ENCODE measurements at places on chromosomes 5 and 9.

DNA sequence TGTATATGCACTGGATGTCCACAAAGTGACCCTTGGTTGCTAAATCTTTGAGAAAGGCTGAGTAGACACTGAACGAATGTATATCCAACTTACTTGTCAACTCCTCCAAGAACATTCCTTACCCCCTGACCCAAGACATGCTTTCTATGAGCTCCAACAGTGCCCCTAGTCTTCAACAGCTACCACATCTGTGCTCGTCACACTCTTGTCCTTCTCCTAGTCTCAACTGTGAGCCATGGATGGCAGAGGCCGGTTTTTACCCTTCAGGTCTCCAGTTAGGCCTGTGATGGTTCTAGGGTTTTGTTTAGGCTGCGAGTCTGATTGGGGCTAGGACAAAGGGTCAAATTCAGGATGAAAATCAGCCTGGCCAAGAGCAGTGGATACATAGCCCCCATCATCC, 19.0 kb upstream of the GPX3 start:
- no peak for DNase-seq

DNA sequence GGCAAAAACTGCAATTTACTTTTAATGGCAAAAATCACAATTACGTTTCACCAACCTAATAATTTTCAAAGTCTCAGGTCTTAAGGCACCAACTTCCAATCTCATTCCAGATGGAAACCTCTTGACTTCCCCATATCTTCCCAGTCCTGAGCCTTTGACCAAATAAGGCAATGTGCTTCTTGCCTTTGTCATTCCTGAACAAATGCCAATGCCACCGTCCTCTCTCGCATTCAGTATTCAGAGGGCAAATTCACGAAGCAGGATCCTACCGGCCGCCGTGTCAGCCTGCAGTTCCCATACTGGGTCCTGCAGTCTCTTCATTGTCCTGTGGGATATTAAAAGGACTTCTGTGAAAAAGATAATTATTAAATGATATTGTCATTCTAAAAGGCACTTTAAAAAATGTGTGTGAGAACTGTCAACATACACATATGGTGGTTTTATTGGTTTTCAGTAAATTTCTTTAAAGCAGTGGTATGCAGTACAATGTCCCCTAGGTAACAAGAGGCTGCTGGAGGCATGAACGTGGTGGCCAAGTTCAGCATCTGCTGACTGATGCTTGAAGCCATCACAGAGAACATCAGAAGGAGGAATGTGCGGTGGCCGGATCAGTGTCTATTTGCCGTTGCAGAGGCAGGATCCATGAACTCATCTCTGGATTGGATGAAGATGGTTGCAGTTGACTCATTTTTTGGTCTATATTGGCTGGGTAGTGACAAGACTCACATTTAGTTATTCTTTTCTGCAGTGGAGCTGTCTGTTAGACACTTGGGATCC, 101.4 kb upstream of the IRX4 start:
- no peak for DNase-seq

DNA sequence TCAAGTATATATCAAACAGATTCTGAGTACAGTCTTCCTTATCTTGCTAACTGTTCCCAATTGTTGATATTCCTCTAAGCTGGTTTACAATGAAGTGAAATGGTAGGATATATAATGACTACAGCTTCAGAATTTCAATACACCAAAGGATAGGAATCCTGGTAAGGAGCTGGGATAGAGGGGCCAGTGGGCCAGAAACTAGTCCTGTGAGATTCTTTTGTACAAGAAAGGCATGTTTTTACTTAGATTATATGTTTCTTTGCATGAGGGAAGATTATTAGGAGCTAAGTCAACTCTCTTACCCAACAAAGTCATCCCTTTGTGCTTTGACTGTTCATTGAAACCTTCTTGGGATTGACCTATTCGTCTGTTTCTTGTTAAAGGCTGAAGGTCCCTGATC, 435.7 kb downstream of the PLK2 start:
- DNase-seq, result no peak

DNA sequence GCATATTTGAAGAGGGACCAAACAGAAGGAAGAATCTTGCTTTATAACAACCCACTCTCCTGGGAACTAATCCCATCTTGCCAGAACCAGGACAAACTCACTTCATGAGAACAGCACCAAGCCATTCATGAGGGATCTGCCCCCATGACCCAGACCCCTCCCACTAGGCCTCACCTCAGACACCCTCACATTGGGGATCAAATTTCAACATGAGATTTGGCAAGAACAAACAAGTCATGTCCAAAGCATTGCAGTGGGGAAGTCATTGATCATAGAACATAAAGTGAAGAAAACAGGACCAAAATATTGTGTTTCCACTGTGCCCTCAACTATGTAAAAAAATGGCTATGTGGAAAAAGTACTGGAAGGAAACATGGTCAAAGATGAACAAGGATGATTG, 43.9 kb downstream of the MAP1B start:
- DNase-seq, result no peak

GRCh38 chr9:69325409-69326212, 596 bp downstream of the ENTREP1 start:
- DNase-seq, result no peak

DNA sequence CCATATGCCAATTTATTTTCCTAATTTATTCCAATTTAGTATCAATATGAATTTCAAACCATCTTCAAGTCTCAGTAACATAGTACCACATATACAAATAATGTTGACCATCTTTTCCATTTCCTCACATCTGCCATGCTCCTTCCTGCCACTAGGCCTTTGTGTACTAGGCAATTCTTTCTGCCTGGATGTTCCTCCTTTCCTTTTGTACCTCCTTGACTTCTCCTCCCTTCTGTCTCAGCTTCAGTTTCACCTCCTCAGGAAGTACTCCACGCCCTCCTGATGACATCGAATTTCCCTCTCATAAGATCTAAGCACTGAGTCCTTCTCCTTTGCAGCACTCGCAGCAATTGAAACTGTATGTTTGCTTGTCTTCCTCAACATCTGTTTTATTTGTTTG, 53.9 kb downstream of the MEF2C start:
- DNase-seq, result no peak

GRCh38 chr9:92716557-92716956, 46.6 kb upstream of the IPPK start:
- DNase-seq, result no peak

GRCh38 chr9:116632990-116633838, 53.9 kb upstream of the TRIM32 start:
- DNase-seq, result no peak

DNA sequence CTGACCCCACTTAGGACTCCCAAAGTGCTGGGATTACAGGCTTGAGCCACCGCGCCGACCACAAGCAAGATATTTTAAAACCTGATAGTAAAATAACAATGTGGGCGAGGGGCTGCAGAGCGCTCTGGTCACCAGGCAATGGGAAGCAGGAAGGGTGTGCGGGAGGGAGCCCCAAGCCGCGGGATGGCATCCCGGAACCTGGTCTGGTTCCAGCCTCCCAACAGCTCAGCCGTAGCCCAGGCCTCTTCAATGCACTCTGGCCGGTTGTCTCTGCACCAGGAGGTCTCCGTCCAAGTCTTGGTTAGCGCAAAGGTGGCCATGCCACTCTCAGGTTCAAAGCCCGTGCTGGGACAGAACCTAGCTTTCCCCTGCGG, 694 bp upstream of the UAP1L1 start:
- DNase-seq, result no peak

- no peak for DNase-seq
These were observed 9.9 kb downstream of the RBM27 start for GRCh38 chr5:146213210-146213826.

DNA sequence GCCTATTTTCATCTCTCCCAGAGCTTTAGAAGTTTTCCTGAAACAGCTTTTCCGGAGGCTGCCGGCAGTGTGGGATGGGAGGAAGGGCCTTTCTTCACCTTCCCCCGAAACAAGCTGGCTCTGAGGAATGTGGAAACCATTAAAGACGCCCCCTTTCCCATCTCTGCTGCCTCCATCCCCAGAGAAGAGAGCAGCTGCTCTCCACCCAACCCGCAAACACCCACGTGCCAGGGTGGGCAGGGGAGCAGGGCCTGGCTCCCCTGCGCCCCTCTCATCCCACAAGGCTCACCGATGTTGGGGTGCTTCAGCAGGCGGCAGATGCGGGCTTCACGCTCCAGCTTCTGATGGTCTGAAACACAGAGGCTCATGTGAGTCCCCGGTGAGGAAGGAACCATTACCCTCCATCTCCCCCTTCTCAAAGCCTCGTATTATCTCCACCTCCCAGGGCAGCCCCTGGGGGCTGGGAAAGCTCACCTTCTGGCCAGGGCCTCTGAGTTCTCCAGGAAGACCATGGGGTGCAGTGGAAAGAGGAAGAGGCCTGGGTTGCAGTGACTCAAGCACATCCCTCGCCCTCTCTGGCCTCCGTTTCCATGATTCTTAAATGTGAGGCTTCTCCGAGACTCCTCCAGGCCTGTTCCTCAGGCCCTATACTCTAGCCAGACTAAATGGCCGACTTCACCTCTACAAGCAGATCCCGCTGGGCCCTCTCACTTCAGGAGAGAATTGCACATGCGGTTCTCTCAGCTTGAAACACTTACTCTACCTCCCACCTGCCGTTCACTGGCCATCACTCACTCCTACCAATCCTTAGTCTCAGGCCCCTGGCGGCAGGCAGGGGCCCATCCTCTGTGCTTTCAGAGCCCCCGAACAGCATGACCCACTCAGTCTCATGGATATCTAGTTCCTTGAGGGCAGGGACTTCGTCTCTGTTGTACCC, 24.6 kb downstream of the CAMK2A start:
- no peak for DNase-seq

GRCh38 chr9:121071756-121072421, 2.9 kb upstream of the CNTRL start:
- no peak for DNase-seq

DNA sequence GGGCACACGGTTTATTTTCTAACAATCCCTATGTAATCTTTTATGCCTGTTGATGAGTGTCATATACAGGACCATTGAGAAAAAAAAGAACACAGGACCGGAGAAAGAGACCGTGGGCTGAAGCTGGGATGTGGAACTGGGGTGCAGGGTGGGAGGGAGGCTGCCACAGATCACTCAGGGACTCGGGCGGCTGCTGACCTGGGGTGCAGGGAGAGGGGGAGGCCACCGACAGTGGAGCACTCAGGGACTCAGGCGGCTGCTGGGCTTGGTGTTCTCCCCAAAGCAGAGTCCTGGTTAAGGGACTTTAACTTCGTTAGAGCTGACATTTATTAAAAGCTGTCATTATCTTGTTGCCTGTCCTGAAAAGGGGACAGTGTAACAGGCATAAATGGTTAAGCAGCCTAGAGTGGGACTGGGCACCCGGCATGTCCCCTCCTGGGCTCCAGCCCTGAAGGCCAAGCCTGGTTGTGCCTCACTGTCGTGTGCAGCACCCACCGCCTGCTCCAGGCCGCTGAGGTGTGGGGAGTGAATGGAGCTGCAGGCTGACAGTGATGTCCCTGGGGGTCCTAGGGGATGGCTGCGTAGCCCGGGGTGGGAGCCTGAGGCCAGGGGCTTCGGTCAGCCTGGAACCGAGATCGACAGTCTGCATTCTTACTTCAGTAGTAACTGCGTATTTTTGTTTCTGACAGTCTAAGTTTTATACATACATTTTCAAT, 14.0 kb downstream of the NDUFS6 start:
- no peak for DNase-seq

GRCh38 chr5:96283589-96283988, 149.5 kb downstream of the PCSK1 start:
- DNase-seq, result no peak

GRCh38 chr9:26983340-26983739, 22.1 kb downstream of the LRRC19 start:
- no peak for DNase-seq

GRCh38 chr5:180522330-180522729, 28.2 kb downstream of the CNOT6 start:
- no peak for DNase-seq

DNA sequence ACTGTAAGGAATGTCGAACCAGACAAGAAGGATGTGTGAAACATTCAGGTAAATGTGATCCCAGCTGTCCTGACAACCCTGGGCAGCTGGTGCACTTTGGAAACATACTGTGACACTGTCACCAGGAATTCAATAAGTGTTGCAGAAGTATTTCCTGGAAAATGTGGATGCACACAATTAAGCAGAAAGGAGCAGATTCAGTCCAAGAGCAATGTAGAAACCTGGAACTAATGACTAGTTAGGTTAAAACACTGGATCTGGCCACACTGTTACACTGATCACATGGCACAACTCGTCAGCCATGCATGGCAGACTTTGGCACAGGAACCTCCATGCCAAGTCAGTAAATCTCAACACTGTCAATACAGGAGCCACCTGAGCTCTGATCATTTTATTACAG, 109.0 kb downstream of the FAM174A start:
- no peak for DNase-seq

DNA sequence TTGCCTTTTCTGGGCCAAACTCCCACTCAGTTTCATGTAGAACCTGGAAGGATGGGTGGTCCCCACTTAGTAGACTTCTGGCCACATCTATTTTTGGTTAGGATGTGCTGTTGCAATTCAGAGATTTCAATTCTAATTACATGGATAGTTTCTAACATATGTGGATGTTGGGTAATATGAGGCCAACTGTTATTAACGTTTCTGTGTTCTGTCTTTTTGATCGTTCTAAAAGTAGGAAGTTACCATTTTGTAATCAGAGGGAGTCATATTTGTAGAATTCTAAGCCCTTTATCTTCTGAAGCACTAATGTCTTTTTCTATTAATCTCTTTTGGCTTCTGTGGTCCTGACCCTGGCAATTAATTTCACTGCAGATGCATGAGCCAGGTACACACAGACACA, 141.6 kb upstream of the SPEF2 start:
- DNase-seq, result no peak

- DNase-seq, result no peak
These were observed 111.2 kb downstream of the EDIL3 start for GRCh38 chr5:84273517-84273883.

GRCh38 chr5:6832994-6833393, 119.8 kb downstream of the TENT4A start:
- no peak for DNase-seq

DNA sequence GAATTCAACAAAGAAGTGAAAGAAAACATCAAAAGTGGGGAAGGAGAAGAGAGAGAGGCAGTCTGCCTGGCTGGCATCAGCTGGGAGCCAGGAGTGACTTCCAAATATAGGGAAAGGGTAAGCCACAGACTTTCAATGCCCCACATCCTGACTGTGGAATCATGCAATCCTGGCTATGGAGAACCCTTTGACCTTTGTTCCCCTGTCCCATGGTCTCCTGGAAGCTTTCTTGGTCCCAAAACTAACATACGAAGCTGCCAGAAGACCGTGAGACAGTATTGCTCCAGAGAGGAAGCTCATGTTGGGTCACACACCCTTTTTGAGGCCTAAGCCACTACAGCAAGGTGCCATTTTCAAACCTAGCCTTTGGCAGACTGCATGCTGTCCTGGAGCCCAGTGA, 665.5 kb downstream of the ELAVL2 start:
- no peak for DNase-seq

- DNase-seq, result no peak
These were observed 43.8 kb downstream of the SPRY4 start for GRCh38 chr5:142281008-142281367.

DNA sequence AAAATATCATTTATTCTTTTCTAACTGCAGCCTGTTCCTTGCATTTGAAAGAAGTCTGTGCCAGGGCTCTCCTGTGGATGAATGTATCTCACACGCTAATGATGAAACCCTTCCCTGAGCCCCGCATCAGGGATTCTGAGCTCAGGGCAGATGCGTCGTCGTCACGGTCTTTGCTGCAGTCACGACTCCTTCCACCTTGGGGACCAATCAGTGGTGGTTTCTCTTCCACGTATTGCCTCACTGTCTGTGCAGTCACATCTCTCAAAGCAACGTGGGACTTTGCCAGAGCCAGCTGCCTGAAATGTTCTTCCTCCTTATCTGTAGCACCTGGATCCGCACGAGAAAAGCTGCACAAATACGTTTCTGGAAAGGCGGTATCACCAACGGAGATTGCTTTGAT, 13.9 kb upstream of the UBE2QL1 start:
- no peak for DNase-seq

GRCh38 chr9:9603345-9603744, 1009.5 kb downstream of the PTPRD start:
- no peak for DNase-seq
